ENCODE measurements at places on chromosomes 3 and 15.
A peak's percentile ranks its signal among the peaks of the same experiment; 100 is the strongest.

DNA sequence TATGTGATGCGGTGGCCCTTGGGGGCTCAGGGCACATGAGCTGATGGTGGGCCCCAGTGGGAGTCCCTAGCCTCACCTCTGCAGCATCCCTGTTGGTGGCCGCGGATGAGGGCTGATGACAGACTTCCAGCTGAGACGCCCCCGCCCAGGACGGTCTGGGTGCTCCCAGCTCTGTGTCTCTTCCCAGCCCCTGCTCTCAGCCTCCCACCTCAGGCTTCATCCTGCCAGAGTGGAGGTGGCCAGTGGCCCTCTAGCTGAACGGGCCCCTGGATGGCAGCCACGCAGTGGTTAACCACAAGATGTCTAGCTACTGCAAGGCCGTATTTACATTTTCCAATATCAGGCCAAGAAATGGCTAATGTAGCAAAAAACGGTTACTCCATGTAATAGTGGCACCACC, 205.3 kb upstream of the LINGO1 start:
- no peaks in the 10 kb centered on the region for H3K4me1 ChIP-seq
- DNase-seq: peak; percentile 18
- H3K4me3 ChIP-seq: no peak overlapping the region

GRCh38 chr3:157154563-157155330, 5.2 kb downstream of the CCNL1 start:
- H3K4me3 ChIP-seq: peak overlapping the region; percentile 75
- peaks cover 71% of the 10 kb centered on the region for H3K4me1 ChIP-seq
- DNase-seq: no peak
- H3K36me3 ChIP-seq: peaks cover 83% of the 10 kb centered on the region

DNA sequence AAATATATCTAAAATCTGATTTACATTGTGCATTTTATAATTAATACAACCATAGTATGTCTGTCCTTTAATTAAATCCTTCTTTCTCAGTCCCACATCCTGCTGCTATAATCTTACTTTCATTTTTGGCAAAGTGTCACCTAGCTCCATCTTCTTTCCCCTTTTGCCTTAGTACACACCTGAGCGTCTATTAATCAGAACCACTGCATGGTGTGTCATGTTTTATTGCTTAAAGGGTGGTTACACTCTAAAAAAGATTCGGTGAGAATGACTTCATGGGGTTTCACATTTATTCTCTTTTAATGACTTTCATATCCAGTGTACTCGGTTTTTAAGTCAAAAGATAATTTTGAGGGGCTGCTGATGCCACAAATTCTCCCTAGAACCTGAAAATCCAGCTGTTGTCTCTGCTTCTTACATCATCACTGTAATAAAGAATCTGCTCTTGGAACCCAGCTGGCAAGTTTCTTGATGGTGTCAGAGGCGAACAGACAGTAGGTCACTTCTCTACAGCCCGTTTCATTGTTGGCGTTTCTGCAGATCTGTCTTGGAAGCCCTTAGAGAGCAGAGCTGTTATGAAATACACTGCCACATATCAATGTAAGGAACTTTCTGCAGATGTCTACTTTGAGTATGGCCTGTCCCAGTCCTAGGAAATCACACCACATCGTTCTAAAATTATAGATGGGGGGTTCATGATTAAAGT, 99.7 kb downstream of the TIGIT start:
- H3K36me3 ChIP-seq: peaks cover 3% of the 10 kb centered on the region
- no peak for DNase-seq
- H3K4me1 ChIP-seq: peaks cover 22% of the 10 kb centered on the region
- no peak overlapping the region for H3K27ac ChIP-seq

DNA sequence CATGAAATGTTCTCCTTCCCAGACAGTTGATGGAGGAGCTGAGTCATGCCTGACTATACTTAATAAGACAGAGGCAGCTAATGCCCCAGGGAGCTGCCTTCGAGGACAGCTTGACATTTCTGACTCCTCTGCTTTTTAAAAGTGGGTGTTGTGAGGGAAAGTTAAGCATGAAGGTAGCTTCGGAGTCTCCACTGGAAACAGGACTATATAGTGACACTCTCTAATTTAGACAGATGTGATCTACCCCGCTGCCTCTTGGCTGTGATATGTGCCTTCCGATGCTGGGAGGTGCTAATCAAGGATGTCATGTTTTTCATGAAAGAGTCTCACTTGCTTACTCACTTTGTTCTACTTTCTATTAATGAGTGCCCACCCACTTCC, 72.7 kb downstream of the IL1RAP start:
- peaks cover 6% of the 10 kb centered on the region for H3K36me3 ChIP-seq
- peak; percentile 26 for DNase-seq
- no peaks in the 10 kb centered on the region for H3K27me3 ChIP-seq
- H3K27ac ChIP-seq: peak overlapping the region; percentile 72
- no peak overlapping the region for H3K4me3 ChIP-seq

DNA sequence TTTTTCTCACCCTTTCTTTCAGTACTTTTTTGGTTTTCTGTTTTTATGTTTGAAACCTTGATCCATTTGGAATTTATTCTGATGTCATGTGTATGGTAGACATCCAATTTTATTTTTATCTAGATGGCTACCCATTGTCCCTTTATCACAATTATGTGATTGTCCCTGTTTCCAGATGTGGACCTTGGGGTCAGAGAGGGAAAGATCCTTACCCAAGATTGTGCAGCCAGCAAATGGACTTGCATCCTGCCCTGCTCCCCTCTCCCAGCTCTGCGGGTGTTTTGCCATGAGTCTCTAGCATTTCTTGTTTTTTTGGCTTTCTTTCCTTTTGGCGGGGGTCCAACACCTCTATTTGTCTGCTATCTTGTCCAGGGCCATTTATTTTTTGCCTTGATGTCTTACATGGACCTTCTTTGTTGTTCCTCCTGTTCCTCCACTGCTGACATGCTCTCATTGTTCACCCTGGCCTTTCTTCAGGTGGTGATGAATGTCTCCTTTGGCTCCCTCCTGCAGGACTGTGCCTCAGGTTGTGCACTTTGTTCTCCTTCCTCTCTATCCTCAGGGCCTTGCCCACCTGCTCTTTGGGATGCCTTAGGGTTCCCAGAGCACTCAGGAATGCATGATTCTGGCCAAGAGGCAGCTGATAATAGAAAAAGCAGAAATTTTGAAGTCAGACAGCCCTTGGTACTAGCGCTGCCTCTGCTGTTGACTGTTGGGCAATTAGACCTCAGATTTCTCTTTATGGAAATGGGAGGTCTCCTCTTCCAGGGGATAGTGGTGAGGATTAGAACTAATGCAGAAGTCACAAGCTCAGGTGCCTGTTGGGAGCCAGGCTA, 84.3 kb downstream of the EEFSEC start:
- H3K4me1 ChIP-seq: peaks cover under 1% of the 10 kb centered on the region
- H3K4me3 ChIP-seq: no peak overlapping the region
- H3K36me3 ChIP-seq: peaks cover 1% of the 10 kb centered on the region
- no peaks in the 10 kb centered on the region for H3K27me3 ChIP-seq

Data from activated naive CD4-positive, alpha-beta T cell treated with anti-CD3 and anti-CD28 coated beads, Interleukin-2, amount 10 ng/mL, durations not matched to agents 7 days and 5 days (primary cell).